Stimulated activated CD8-positive, alpha-beta memory T cell treated with anti-CD3 and anti-CD28 coated beads, Interleukin-2, amount 100 ng/mL, for 1 hour (primary cell): ENCODE measurements at places on chromosomes 3 and 15.

DNA sequence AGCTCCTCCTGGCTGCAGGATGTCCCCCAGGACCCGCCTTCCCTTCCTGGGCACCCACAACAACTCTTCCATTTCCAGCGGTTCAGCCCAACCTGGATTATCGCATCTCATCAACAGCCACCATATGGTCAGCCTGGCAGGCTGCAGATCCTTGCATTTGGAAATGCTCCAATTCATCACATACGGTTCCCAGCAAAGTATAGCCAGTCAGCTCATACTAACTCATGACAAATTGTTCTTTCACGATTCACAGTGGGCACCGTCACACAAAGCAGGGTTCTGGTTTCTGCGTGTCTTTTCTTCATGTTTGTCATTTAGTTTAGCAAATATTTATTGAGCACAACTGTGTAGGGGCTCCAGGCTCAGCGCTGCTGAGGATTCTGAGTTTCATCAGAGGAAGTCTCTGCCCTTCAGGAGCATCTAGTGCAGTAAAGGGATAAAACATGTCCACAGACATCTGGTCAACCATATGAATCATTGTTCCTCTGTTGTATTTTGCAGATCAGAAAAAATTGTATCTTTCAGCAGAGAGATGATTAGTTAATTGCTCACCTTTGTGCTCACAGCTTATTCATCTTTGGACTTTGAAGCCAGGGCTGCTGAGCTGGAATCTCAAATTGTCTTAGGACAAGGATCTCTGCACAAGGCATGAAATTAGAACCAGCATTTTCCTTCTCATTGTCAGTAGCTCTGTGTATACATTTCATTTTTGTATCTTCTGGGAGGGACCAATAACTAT lies 125.1 kb downstream of the GABRG3 start:
- DNase-seq, result no peak

- DNase-seq, result no peak
Observed at GRCh38 chr15:93017526-93017925, 71.5 kb downstream of the RGMA start.

DNA sequence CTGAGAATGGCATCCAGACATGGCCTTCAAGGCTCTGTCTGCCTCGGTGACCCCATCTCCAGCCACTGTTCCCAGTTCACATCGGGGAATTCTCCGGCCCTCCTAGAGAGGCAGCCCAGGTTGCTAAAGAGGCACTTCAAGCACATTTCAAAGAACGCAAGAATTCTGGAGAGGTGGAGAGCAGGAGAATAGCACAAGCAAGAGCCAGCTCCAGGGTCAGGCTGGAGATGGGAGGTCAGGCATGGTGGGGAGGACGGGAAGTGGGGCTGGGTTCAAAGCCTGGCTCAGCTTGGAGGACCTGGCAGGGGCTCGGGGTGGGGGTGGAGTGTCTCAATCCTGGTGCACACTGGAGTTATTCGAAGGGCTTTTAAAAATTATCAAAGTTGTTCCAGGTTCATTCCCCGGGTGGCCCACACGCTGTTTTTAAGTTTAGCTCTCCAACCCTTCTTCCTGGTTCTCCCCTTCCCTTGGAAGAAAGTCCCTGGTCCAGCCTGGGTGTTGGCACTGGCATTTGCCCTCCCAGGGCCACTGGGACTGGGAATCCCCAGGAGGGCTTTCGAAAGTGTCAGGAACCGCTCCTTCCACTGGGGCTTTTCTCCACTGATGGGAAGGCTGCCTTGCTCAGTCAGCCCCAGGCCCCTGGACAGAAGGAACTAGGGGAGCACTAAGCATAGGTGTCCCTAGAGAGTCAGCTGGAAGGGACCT lies 35.8 kb downstream of the ZNF710 start:
- no peak for DNase-seq

DNA sequence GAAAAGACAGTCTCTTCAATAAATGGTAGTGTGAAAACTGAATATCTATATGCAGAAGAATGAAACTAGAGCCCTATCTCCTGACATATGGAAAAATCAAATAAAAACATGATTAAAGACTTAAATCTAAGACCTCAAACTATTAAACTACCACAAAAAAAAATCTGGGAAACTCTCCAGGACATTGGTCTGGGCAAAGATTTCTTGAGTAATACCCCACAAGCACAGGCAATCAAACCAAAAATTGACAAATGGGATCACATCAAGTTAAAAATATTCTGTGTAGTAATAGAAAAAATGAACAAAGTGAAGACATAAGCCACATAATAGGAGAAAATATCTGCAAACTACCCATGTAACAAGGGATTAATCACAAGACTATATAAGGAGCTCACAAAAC lies 286.4 kb downstream of the TBC1D5 start:
- DNase-seq, result no peak

DNA sequence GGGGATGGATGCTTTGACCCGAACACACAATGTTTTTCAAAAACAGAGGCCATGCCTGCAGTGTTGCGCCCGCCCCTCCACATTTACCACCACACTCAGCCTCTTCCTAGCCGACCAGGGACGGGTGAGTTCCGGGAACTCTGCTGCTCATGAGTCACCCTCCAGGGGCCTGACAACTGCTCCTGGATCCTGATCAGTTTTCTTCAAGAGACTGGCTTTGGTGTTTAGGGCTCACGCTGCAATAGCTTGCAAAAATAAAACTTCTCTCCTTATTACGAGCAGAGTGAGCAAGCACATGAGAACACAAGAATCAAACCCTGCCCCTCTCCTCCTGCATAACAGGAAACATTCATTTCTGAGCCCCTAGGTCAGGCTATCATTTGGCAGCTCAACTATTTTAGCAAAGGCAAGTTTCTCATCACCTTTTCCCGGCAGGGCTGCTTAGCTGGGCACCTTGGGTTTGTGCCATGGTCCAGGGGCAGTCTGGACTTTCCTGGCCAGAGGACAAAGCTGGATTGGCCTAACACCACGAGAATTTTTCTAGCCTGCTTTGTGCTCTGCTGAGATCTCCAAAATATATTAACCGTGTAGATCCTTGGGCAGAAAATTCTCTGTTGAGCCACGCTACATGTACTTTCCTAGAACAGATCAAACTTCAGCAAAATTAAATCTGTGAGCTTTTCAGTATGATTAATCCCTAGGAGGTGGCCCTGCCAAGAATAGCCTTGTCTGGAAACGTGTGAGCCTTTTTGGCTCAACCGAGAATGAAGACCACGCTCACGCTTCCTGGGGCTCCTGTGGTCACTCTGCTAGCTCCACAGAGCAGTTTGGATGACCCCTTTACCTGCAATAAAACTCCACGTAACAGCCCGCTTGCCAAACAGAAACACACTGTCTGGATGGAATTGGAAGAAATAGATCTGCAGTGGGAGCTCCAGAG lies 52.7 kb upstream of the SPATA12 start:
- no peak for DNase-seq

DNA sequence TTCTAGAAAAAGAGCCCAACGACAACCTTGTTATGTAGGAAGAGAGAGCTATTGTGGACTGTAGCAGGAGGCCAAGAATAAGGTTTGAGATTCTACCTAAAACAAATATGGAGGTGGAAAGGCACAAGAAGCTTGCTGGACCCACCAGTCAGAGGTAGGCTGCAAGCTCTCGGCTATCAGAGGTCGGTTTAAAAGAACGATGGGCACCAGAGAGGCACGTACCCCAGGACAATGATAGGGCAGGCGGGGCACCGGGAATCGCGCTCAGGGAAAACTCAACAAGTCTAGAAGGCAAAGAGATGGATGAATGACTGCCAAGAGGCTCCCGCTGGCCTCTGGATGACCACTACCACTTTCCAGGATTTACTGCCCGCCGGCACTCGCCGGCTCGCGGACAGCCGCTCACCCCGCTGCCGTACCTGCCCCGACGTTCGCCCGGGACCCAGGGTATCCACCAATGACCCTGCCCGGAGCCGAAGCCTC lies 1.1 kb downstream of the HDGFL3 start:
- no peak for DNase-seq

DNA sequence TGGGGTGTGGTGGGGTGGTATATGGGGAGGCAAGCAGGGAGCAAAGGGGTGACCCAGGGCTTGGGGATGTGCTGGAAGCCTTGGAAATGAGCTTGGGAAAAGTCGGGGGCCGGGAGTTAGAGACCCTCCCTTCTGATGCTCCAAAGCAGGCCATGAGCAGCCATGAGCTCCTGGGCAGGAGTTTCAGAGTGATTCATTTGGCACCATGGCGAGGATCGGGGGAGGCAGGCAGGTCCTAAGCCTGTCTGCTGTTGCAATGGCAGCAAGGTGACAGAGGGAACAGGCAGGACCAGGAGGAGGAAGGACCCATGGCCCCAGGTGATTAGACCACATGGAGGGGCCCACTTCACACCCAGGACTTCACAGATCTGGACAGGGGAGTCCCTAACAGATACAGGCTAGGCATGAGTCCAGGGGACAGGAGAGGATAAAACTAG lies 21.3 kb downstream of the RGMA start:
- no peak for DNase-seq

GRCh38 chr3:123112232-123112631 lies 45.4 kb downstream of the PDIA5 start:
- no peak for DNase-seq

DNA sequence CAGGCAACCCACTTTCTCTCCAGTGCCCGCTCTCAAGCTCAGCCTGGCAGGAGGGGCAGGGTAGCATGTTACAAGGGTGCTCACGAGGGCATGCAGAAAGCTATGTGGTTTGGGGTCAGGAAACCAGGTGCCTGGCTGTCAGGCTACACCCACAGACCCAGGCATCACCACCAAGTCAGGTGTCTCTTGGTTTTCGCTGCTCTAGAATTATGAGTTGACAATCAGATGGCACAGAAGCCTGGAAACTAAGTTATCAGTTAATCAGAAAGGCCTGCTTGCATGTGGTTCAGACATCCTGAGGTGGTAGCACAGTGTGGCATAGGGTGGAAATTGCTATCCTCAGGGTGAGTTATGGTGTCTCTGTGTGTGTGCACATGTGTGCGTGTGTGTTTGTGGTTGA lies 16.2 kb upstream of the CCR9 start:
- DNase-seq, result peak; percentile 14
